Osteoblast (primary cell): ENCODE measurements at places on chromosomes 7 and 10. TPM values are rescaled to one million over a fixed set of nuclear protein-coding genes. Genes with fewer than 3 reads are reported as not detected.

DNA sequence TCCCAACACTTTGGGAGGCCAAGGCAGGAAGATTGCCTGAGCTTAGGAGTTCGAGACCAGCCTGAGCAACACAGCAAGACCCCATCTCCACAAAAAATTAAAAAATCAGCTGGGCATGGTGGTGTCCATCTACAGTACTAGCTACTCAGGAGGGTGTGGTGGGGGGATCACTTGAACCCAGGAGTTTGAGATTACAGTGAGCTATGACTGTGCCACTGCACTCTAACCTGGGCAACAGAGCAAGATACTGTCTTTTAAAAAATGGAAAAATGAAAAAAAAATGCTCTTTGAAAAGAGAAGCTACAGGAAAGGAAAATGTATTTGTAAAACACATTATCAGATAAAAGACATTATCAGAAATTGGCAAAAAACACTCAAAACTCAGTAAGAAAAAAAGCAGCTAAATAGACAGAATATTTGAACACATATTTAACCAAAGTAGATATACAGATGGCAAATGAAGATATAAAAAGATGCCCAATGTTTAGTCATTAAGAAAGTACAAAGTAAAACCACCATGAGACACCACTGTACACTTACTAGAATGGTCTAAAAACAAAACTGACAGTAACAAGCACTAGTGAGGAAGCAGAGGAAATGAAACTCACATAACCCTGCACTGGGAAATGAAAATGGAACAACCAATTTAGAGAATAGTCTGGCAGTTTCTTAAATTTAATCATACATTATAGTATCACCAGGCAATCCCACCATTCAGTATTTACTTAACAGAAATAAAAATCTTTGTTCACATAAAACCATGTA, 40.5 kb downstream of the NRBF2 start:
- DNase-seq = no peak

DNA sequence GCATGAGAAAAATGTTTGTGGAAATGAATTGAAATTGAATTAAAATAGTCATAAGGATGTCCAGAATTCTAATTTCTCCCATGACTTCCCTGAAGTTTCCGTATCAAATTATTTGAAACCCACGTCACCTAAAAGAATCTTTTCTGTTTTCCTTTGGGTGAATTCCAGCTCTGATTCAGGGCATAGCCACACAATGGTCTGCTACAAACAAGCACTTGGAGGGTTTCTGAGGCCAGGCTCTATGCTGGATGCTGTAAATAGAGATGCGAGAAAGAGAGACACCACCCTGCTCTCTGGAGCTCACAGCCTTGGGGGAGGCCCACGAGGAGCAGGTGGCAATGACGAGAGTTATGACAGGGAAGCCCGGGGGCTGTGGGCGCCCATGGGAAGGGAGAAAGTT, 33.6 kb downstream of the GHRHR start:
- no peak for DNase-seq

GIMAP8 gene
- not detected in 2 replicates for total RNA-seq

NEUROD6 gene
- total RNA-seq = not detected in 2 replicates

FGL2 gene
- under 0.01 TPM in 2 replicates for total RNA-seq

GRCh38 chr7:66681491-66682349, 53.0 kb downstream of the KCTD7 start:
- peak; percentile 97 for DNase-seq

DNA sequence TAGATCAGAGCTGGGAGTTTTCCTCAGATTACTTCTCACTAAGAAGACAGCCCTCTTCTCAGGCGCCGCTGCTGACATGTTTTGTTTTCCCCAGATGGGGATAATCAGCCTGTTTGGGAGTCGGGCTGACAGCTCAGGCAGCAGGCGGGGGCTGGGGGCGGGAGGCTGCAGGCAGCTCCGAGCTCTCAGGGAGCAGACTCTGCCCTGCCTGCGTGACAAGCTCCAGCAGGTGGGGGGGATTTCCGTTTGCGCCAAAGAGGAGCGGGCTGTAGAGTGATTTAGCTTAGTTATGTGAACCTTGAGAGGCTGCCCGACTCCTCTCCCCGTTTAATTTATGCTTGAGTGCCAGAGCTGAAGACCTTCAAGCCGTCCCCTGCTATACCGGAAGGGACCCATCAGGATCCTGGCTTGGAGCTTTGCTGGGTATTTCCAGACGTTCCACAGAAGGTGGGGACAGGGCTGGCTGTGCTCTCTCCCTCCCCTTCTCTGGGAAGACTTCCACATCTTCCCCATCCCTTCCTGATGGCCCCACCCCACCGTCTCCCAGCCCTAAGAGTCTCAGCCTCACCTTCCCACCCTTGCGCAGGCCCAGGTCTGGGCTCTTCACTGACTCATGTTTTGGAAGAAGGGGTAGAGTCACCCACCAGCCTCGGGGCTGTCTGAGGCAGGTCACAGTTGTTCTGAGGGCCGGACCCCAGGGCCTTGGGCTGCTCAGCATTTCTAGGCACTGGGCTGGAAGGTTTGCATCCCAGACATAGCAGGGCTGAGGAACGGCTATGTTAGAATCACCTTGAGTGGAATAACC, 24.7 kb upstream of the ADCYAP1R1 start:
- peak; percentile 72 for DNase-seq

PLCE1 gene
- 6.2 and 7.7 TPM in 2 replicates for total RNA-seq

- no peak for DNase-seq
These were observed 40.6 kb upstream of the NPFFR1 start for GRCh38 chr10:70324339-70324861.

DNA sequence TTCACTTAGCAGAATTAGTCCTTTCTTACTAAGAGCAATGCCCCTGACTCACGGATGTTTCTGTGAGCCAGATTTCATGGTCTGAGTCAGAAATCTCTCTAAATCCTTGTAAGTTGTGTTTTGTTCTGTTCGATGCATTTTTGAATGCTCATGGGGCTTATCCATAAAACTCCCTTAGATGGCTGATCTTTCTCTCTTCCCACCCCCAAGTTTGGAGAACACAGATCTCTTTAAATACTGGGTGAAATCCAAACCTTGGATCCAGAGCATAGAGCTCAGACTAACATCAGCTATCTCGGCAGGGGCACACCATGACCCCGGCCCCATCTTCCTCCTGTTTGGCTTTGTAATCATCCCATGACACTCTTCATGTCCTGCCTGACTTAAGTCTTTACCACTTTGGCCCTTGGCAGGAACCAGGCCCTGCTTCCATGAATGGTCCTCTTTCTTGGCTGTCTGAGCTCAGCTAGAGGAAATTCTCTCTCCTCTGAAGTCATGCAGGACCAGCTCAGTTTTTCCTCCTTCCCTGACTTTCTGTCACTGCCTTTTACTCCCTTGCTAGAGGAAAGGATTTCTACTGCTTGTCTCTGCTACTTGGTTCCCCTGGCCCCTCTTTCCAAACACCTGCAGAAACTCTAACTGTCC, 120.4 kb upstream of the RAB11FIP2 start:
- DNase-seq = peak; percentile 47

DNA sequence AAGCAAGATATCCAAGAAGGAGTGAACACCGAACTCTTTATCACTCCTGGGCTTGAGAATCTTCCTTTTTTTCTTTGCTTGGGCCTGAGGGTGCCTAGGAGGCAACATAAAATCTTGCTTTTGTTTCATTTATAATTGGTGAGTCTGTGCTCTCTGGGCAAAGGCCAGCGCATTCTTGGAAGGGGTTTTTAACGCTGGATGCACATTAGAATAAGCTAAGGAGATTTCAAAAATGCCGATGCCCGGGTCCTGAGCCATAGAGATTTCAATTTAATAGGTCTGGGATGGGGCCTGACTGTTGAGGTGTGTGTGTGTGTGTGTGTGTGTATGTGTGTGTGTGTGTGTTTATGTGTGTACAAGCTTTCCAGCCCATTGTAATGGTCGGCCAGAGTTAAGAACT, 62.0 kb upstream of the SORCS3 start:
- no peak for DNase-seq

DNA sequence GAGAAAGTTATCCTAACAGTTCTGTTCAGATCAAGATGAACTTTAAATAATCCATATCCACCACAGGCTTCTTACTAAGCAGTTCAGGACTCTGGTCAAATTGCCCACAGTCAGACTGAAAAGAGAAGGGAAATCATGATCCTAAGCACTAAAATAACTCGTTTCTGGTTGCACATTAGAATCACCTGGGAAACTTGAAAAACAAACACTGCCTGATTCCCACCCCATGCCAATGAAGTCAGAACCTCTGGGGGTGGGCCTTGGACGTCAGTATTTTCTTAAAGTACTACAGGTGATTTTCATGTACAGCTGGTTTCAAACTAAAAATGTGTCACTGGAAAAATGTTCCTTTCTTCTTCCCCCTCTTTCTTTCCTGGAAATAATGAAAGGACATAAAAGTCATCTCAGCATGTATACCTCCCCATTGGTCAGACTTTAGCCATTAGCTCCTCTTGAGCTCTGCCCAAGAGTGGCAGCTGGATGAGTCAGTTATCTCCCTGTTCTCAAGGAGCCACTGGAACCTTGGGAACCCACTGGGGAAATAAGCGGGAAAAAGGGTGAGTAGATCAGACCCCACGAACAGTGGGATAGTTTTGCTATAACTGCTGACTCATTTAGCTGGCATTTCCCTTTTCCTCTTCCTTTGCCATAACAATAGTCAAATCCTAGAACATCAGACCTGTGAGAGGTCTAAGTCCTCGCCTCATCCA, 75.3 kb upstream of the IL6 start:
- DNase-seq = peak; percentile 77

GRCh38 chr10:70812814-70813213, 2.9 kb upstream of the SGPL1 start:
- DNase-seq = no peak

DNA sequence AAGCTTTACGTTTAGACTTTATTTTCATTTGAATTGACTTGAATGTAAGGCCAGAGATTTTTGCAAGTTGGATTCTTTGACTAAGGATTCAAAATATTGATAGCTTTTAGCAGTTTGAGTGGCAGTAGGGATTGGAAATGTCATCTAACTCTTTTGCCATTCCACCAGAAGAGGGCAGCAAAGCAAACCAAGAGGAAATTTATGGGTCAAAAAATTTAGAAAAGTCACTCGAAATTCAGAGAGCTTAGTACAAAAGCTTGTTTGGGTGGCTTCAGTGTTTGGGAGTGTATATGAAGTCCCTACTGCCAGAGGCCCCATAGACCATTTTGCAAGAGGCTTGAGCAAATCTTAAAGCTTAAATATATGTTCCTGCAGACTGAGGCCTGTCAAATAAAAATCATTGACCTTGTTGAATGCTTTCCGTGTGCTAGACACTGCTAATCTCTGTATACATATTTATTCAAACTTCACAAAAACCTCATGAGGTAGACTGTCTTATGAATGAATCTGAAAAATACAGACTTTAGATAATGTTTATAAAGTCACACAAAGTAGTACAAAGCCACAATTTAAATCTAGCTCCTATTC, 44.6 kb upstream of the RSBN1L start:
- DNase-seq = no peak

RAPGEF5 gene
- total RNA-seq = 1.1 and 1.5 TPM in 2 replicates

- DNase-seq = no peak
These were observed 91.2 kb upstream of the CCZ1B start for GRCh38 chr7:6917258-6917657.

AKR1C4 gene
- total RNA-seq = not detected in 2 replicates

DNA sequence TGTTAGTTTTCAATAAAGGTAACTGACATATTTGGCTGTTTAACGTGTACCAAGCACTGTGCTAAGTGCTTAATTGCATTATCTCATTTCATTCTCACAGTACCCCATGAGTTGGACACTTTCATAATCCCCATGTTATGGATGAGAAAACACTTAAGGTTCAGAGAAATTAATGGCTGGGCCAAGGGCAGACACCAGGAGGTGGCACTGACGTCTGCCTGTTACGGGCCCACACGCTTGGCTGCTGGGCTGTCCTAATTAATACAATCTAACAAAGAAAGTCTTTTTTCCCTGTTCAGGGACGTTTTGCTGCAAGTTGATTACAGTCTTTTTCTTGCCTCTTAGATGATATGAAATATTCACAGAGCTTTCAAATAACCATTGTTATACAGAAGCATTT, 16.1 kb downstream of the DYDC2 start:
- no peak for DNase-seq

OR2A42 gene
- total RNA-seq = under 0.01 TPM in 1 of 2 replicates, not detected in the other

MMP21 gene
- not detected in 2 replicates for total RNA-seq

DNA sequence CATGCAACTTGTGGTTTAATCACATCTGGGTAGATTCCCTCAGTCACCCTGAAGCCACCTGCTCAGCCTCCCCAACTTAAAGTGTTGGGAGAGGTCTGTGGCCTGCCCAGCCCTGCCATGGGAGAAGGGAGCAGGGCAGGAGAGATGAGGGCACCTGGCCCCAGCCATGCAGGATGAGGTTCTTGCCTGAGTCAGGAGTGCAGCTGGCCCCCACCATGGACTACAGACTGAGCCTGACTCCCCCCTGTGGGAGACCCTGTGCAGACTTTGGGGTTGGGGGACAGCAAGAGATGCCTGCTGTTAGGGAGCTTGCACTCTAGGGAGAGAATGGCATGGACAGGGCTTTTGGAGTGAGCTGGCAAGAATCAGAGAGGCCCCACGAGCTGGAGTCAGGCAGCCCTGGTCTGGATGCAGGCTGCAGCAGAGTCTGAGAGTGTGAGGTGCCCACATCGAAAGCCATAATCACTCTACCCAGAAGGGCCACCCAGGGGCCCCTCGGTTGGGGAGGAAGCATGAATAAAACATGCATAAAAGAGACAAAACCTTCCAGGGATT, 34.7 kb upstream of the DPYSL4 start:
- DNase-seq = no peak

LRRD1 gene
- total RNA-seq = 0.29 and 0.36 TPM in 2 replicates

UPK3BL2 gene
- total RNA-seq = 0.36 and 4.7 TPM in 2 replicates

CHAT gene
- total RNA-seq = not detected in 2 replicates

- no peak for DNase-seq
These were observed 474 bp upstream of the NSMCE4A start for GRCh38 chr10:121975295-121976086.

GRCh38 chr7:151716323-151716722, 160.6 kb downstream of the PRKAG2 start:
- DNase-seq = peak; percentile 39

DNA sequence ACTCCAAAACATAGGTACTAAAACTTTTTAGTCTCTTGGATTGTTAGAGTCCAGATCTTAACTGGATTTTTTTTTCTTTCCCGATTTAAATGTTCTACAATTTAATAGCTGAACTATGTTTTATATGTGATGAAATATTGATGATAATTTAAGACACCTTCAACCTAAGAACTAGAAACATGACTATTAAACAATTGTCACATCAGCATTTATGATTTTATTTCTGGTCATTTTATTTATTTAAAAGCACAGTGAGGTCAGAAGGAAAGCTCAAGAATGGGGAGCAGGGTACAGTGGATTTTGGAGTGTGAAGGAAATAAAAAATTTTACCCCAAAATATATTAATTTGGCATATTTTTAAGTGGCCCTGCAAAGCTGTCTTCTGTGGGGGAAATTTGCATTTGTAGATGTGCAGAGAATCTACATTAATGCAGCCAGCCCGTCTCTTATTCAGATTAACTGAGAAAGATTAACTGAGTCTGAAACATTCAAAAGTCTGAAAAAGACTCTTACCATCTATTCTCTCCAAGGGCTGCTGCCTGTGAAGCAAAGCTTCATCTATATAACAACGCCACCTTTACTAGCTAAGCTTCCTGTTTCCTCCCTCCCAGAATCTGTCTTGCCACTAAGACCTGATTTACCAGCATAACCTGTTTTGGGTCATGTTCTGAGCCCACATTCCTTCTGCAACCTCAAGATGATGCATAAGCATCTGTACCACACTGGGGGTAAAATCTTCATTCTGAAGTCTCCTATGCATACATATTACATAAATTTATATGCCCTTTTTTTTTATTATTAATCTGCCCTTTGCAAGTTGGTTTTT, 86.4 kb downstream of the TMEM106B start:
- no peak for DNase-seq

GRCh38 chr10:74502963-74503608, 323.3 kb upstream of the KAT6B start:
- peak; percentile 73 for DNase-seq
